NCI-H446 (cell line): ENCODE measurements at places on chromosomes 7 and 10.

GRCh38 chr7:3981281-3981680, 680.2 kb downstream of the SDK1 start:
- DNase-seq: no peak

- no peak for DNase-seq
Measured at GRCh38 chr10:2791774-2792443, 275.4 kb upstream of the PFKP start.

- no peak for DNase-seq
Measured at GRCh38 chr10:84140036-84140379, 699 bp downstream of the GHITM start.

DNA sequence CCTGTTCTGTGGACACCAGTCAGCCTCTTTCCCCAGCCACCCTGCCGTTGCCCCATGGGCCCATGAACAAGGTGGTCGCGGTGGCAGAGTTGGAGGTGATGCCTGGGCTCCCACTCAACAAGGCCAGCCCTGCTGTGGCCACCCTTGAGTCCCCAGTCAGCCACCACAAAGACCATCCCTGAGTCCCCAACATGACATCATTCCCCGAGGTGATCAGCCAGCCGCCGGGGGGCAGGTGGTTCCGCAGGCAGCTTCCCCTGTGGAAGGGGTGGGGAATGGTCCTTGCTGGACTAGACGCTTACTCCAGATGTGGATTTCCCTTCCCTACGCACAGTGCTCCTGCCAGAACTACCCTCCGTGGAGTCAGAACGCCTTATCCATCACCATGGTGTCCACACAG, 271.7 kb downstream of the PTPRN2 start:
- no peak for DNase-seq

GRCh38 chr10:19461588-19461987, 354.6 kb upstream of the PLXDC2 start:
- DNase-seq: no peak

DNA sequence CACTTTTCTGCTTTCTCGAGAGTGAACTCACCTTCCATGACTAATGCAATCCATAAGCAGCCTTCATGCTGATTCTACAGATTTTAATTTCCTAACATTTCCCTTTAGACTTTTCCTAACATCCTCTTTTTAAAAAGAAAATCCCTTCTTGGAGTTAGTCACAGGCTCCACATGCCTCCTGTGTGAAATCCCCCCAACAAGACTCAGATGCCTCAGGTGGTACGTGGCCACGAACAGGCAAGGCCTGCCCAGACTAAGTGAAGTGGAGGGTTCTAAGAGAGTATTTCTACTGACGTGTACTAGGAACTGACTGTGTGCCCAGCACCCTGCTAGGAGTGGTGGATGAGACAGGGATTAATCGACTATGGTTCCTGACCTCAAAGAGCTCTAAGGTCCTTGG, 125.9 kb upstream of the HPS1 start:
- DNase-seq: no peak

DNA sequence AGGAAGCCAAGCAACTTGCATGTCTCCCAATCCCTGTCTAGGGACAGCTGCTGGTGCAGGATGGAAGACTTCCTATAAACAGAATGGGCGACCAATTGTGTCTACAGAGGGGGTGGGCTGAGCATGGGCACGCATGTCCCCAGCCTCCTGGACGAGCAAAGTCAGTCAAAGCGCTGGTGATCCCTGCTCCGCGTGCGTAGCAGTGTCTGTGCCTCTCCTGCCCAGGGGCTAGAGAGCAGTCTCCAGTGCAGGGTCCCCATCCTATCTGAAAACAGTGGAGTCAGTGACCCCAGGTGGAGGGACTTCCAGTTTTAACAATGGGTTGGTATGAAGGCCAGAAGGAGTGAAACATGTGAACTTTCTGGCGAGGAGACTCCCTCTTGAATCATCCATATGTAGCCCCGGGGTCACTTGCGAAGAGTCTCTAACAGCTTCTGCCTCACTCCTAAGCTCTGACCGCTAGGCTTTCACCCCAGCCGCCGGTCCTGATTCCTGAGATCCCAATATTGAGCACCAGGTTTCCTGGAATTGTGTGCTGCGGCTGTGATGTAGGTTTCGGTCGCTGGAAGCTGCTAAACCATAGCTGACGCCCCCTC, 714 bp upstream of the CASP2 start:
- DNase-seq: no peak

DNA sequence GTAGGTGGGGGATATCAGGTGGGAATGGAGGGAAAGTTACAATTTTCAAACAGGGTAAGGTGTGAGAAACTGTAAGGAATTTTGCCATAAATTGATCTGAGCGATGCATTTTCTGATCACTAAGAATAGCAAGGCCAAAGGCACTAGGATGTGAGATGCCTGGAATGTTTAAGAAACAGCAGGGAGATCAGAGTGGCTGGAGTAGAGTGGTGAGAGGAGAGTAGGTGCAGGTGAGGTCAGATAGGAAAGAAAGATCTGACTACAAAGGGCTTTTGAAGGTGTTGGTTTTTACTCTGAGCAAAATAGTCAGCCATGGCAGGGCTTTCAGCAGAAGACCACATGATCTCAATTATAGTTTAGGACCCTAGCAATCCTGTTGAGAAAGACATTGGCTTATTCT, 55.0 kb downstream of the HDAC9 start:
- peak; percentile 43 for DNase-seq

DNA sequence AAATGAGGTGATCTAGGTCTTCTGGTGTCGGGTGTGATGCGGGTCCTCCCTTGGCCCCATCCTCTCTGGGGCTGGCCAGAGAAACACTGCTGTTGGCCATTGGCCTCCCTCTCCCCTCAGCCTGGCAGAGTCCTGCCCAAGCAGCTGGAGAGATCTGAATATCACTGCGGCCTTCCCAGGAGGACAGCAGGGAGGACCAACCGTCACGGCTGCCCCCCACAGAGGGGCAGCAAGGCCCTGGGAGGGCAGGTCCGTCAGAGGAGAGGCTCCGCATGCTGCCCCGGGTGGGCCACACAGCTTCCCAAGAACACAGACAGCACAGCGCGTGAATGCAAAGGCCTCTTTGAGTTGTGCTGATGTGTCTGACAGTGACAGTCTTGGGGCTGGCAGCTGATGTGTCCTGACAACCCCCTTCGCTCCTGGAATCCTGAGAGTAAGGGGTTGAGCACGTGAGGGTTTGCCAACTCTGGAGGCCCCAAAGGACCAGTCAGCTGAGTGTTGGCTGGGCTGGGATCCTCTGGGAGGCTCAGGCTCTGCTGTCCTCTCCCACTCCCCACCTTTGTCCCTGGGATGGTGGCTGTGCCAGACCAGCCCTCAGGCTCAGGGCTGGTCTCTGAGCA, 132.5 kb upstream of the UNC5B start:
- no peak for DNase-seq

DNA sequence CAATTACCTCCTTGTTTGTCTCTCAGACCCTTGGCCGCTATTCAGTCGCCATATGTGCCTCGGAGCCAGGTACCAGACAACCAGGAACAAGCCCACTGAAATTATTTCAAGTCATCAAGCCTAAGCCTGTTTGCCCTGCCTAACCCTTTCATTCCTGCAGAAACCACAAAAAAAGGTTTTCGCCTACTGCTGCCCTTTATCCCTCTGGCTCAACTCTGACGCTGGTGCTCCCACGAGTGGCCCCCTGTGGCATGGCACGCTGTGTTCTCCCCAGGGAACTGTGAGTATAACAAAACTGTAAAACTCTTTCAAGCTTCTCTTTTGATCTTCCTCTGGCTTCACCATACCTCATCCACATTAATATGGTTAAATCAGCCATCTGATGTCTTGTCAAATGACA, 215.7 kb upstream of the CDC14C start:
- peak; percentile 18 for DNase-seq
